NCI-H345 (cell line): ENCODE measurements at places on chromosomes 7 and 10.
A peak's percentile ranks its signal among the peaks of the same experiment; 100 is the strongest.

DNA sequence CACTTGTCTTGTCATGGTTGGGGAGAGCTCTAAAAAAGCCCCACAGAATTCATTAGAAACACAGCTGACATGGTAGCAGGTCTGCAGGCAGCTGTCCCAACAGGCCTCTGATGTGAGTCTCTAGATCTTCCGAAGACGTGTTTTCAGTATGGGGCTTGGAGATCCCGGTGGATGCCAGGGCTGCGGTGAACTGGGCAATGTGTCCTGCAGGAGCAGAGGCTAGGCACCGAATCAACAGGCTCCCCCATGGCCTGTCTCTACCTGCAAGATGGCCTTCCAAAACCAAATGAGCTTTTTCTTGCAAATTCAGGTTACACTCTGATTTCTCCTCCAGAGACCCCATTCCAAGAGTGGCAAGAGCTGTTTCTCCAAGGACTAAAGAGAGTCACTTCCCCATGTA lies 2.9 kb downstream of the CPXM2 start:
- no peak for DNase-seq

GRCh38 chr10:59709395-59710125 lies at the start of gene SLC16A9:
SLC16A9 (minus strand) TSS chr10:59709850; CDS start chr10:59684291, 25,559 bp downstream.
- peak; percentile 28 for DNase-seq

DNA sequence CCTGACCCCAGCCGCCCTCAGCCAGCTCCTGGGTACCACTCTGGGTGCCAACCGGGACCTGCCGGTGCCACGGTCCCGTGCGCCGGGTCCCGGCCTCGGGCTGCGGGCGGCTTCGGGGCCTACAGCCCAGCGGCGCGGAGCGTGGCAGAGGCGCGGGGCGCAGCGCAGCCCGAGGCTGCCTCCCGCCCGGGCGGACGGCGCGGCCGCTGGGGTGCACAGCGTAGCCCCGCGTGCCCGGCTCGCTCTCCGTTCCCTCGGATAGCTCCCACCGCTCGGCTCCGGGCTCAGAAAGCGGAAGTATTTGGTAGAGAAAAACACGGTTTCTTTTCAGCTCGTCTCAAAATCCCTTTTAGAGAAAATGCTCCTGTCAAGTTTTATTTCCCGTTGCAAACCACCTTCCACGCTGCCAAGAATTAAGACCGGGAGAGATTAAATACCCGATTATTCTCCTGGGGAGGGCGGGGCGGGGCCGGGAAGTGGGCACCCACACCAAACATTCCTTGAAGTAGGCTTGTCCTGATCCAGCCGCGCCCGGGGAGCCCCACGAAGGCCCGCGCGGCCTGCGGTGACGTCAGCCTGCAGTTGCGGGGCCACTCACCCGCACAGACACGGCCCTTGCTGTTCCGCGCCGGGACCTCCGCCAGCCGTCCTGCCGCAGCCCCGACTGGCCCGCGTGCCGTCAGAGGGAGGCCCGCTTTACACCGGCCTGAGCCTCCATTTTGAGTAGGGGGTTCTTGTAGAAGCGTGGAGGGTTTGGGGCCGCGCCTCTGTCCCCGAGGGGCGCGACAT lies 7.2 kb downstream of the HOXA13 start:
- DNase-seq: no peak

- DNase-seq: no peak
These were observed 76.1 kb downstream of the LRRC17 start for GRCh38 chr7:102988631-102989560.

GRCh38 chr7:3065724-3066143 lies 22.1 kb upstream of the CARD11 start:
- no peak for DNase-seq

DNA sequence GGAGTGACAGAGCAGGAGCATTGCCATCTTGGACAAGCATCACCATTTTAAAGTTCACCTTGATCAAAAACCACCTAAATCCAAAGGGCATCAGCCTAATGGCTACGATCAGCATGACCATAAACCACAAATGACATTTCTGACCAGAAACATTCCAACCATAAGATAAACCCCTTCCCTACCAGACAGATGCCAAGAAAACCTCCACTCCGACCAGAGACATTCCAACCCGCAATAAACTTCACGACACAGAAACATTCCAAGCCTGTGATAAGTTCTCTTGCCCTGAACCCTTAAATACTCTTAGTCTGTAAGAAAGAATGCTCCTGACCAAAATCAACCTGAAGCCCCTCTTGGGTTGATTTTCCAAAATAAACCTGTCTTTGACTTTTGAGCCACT lies 606.9 kb downstream of the POM121L12 start:
- DNase-seq: no peak

DNA sequence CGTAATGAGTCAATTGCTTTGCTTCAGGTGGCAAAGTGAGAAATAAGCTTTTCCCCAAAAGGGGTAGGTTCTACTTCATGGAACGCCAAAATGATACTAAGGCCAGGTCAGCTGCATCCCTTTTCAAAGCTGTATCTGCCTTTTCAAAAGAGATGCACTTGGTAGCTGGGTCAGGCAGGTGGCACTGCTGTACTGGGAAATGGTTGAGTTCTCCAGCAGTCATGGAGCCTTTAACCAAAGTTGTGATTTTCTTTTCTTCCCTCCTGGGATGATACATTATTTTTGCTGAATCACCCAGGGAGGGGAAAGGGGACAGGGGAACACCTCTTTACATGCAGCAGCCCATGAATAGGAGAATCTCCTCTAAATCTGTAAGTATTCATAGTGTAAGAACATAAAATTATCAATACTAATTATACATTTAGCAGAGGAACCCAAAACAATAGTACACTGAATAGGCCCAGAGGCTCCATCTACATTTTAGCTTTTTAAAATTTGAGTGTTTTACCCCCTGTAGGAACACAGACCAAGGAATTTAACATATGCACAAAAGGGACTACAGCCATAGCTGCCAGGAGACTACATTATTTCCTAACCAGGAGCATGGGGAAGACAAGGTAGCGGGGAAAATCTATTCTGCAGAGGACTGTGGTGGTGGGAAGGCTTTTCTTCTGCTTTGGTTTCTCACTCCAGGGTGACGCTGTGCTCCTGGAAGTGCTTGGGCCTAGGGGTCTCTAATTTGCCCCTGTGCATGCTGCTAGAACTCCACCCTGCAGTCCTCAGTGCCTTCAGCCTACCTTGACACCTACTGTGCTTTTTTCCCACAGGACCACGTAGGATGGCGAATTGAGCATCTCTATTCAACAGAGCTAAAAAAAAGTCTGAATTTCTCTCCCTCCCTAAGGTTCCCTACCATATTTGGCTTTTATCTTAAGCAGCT lies 6.4 kb upstream of the GPR22 start:
- peak; percentile 62 for DNase-seq

- no peak for DNase-seq
These were observed 6.3 kb upstream of the AQP1 start for GRCh38 chr7:30905078-30906012.

- no peak for DNase-seq
These were observed 1.4 kb downstream of the PARD3 start for GRCh38 chr10:34813626-34814222.

DNA sequence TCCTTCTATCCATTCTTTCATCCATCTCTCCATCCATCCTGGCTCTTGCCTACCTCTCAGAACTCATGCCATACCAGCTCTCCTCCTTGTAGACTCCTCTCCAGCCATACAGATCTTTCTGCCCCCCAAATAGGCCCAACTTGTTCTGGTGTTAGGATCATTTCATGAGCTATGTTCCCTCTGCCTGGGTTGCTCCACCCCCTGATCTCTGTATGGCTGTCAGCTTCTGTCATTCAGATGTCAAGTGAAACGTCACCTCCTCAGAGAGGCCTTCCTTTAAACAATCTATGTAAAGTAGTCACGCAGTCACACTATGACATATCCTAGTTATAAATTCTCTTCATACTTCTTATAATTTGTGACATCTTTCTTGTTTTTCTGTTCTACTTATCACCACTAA lies 42.3 kb upstream of the PNLIPRP3 start:
- no peak for DNase-seq
